ENCODE measurements at places on chromosomes 12 and 14.

- DNase-seq = peak; percentile 71
Observed at GRCh38 chr14:61503167-61503801, 181.9 kb downstream of the PRKCH start.

GRCh38 chr14:80446356-80446755 is 235.1 kb upstream of the DIO2 start:
- no peak for DNase-seq

- DNase-seq = no peak
Observed at GRCh38 chr14:100582496-100583165, 4.6 kb downstream of the BEGAIN start.

DNA sequence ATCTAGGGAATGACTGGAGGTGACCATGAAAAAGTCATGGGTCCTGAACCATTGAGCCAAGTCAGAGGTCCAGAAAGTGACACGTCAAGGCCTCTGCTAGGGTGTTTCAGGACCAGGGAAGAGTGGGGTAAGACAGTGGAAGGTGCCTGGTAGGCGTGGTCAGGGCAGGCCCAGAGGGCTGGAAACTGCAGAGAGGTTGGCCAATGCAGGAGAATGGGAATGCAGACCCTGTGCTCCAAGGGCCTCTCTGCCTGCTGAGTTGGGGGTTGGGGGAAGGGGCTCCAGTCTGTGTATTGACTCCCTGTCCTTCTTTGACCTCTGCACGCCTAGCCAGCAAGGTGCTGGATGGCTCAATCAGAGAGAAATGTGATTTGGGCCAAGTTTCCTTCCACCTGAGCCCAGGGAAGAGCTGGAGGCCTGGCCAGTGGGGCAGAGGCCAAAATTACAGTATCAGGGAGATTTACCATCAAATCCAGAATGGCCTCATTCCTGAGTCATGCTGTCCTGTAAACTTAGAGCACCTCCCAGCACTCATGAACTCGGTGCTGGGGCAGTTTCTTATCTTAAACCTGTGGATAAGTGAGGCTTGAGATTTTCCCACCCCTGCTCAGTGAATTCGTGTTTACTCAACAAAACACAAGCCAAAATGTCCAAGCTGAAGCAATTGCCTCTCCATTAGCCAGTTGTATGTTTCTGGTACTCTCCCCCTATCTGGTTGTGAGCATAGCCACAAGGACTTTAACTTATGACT is 24.4 kb downstream of the IRF2BPL start:
- no peak for DNase-seq

- DNase-seq = peak; percentile 22
Observed at GRCh38 chr12:132194056-132194455, 49.8 kb downstream of the NOC4L start.

GRCh38 chr12:24500831-24501230 is 448.1 kb downstream of the BCAT1 start:
- DNase-seq = no peak

- no peak for DNase-seq
Observed at GRCh38 chr14:79225815-79226214, 985.5 kb downstream of the DIO2 start.

DNA sequence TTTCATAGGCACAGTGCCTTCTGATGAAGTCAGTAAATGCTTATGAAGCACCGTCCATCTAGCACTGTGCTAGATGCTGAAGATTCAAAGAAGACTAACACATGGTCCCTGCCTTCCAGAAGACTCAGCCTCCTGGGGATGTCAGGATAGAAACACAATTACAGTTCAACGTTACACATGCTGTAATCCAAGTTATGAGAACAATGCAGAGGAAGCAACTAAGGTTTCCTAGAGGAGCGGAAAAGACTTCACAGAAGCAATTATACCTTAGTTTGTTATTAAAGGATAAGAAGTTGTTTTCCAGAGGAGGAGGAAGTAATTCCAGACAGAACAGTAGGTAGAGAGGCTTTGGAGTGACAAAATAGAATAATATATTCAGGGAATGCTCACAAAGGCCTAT is 66.9 kb upstream of the FGD4 start:
- no peak for DNase-seq

- no peak for DNase-seq
Observed at GRCh38 chr14:38206689-38207376, 871 bp upstream of the SSTR1 start.

DNA sequence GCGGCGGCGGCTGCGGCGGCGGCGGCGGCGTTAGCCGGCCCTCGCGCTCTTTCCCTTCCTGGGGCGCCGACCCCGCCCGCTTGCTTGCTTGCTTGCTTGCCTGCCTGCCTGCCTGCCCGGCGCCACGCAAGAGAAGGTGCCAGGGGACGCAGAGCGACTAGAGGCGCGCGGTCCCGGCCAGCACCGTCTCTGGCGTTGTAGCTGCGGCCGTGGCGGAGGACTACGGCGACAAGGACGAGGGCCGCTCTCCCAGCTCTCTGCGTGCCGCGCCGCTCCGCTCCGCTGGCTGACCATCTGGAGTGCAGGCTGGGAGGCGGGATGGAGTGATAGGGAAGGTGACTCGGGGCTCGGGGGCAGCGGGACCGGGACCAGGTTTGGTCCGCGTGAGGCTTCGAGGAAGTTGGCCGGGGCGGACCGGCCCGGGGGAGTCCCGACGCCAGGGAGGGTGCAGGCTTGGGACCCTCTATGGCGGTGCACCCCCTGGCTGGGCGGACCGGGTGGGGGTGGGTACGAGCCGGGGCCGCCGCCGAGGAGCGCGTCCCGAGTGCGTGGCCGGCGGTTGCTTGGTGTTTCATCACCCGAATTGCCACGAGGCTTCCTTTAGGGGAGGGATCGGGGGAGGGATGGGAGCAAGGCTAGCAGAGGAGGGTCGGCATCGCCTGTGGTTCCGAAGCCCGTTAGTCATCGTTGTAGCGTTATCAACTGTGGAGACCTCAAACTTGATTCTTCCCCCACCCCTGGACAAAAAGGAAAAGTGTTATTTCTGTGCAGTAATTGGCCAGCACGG is 471 bp downstream of the XPOT start:
- DNase-seq = peak; percentile 61

GRCh38 chr14:88256997-88257950 is 65.8 kb downstream of the KCNK10 start:
- DNase-seq = no peak

DNA sequence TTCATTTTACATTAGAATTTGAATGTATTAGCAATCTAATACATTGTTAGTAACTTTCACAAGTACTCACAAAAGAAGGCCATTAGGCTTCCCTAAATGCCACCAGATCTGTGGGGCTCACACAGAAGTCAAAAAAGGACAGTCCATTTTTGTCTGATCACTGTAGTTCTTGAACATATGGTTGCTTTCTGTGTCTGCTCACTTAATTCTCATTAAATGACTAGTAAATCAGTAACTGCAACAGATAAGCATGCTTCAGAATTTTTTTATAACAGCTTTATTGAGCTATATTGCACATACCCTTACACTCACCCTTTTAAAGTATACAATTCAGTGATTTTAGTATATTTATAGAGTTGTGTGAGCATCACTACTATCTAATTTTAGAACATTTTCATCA is 71.4 kb downstream of the DENND5B start:
- DNase-seq = no peak

- no peak for DNase-seq
Observed at GRCh38 chr12:104740668-104741067, 217.4 kb downstream of the SLC41A2 start.

DNA sequence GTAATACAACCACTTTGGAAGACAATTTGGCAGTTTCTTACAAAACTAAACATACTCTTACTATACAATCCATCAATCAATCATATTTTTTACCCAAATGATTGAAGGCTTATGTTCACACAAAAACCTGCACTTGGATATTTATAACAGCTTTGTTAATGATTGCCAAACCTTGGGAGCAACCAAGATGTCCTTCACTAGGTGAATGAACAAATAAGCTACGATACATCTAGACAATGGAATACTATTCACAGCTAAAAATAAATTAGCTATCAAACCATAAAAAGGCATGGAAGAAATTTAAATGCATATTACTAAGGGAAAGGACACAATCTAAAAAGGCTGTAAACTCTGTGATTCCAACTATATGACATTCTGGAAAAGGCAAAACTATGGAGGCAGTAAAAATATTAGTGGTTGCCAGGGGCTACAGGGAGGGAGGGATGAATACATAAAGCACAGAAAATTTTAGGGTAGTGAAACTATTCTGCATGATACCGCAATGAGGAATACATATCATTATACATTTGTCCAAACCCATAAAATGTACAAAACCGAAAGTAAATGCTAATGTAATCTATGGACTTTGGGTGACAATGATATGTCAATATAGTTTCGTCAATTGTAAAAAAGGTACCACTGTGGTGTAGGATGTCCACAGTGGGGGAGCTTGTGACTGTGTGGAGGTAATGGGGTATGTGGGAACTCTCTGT is 70.5 kb downstream of the GPR65 start:
- no peak for DNase-seq

- DNase-seq = no peak
Observed at GRCh38 chr12:1738446-1738845, 47.6 kb downstream of the ADIPOR2 start.

DNA sequence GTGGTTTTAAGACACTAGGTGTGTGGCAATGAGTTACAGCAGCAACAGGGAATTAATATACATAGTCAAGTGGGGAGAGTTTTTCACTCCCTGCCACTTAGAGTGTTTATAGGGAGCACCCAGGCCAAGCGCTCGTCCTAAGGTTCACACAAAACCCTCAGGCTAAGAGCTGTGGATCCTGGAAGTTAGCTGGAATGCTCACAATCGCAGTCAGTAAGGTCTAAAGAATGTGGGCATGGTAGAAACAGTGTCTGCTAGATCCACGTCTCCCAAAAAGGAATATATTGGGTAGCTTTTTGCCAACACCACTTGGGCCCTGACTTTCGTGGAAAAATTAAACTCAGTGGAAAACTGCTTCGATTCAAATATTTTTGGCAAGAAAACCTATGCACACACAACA is 36.6 kb downstream of the STAB2 start:
- no peak for DNase-seq

DNA sequence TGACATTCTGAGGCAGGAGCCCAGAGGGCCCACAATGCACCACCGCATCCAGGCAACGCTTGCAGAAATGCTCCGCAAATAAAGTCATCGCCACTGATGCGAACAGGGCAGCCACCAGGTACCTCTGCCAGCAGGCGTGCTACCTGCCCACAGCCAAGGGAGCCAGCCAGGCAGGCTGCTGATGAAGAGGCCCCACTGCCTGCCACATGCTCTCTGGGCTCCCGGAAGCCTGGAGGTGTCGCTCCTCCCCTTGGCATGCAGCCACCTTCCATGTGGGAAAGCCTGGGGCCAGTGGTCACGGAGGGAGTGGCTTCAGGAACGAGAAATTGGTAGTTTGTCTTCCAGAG is 14.7 kb downstream of the GPR132 start:
- DNase-seq = no peak

GRCh38 chr12:48881686-48882314 is 16.1 kb upstream of the RND1 start:
- no peak for DNase-seq

DNA sequence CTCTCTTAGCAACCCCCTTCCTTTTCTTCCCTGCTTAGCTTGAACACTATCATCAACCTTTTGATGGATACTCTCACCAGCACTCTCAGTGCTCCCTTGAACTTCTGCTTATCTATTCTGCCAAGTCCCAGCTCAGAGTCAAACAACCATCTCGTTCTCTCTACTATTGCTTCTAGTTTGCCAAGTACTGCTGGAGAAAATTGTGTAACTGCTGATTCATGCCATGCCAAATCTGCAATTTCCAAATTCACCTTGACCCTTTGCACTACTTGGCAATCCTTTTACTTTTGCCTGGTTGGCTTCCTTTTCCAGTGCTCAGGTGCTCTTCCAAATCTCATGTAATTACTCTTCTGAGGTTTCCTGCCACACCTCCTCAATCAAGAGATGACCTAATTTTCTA is 2.8 kb upstream of the CCDC196 start:
- DNase-seq = no peak

DNA sequence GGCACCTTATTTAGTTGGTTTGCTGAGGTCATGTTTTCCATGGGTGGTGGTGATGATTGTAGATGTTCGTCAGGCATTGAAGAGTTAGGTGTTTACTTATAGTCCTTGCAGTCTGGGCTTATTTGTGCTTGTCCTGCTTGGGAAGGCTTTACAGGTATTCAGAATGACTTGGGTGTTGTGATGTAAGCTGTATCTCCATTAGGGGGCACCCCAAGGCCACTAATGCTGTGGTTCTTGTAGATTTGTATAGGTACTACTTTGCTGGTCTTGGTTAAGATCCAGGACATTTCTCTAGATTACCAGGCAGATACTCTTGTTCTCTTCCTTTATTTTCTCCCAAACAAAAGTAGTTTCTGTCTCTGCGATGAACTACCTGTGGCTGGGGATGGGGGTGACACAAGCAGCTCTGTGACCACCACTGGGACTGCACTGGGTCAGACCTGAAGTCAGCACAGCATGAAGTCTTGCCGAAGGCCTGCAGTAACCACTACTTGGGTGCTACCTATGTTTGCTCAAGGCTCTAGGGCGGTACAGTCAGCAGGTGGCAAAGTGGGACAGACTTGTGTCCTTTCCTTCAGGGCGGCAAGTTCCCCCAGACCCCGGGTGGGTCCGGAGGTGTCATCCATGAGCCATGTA is 35.8 kb upstream of the FBXO33 start:
- no peak for DNase-seq

DNA sequence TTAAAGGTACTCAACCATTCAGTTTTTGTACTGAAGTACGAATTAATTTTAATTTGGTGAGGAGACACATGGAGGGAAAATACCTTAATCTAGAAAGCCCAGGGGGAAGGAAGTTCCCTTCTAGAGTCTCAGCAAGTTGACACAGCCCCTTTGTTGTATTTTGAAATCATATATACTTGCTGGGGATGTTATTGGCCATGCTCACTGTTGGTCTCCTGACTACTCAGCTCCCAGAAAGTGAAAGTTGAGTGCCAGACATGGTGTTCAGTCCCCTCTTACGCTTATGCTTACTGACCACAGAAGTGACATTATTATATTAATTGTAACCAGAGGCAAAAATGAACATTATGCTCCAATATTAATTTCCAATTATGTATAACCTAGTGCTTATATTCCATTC is 28.1 kb downstream of the ARF6 start:
- no peak for DNase-seq

DNA sequence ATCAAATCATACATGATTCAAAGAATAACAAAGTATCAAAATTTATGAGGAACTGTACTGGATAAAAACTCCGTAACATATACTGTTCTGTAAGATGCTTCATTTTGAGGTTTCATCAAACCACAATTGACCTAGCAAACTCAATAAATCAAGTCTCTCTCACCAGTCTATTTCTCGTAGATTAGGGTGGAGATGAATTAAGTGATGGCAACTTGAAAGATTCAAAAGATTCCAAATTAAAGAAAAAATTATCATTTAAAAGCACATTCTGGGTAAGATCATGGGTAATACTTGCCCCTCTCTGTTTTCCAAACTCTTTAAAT is 74.4 kb downstream of the PAPLN start:
- no peak for DNase-seq

GRCh38 chr12:128019996-128020544 is 246.9 kb upstream of the TMEM132C start:
- no peak for DNase-seq
